ENCODE measurements at places on chromosomes 16 and 17.

DNA sequence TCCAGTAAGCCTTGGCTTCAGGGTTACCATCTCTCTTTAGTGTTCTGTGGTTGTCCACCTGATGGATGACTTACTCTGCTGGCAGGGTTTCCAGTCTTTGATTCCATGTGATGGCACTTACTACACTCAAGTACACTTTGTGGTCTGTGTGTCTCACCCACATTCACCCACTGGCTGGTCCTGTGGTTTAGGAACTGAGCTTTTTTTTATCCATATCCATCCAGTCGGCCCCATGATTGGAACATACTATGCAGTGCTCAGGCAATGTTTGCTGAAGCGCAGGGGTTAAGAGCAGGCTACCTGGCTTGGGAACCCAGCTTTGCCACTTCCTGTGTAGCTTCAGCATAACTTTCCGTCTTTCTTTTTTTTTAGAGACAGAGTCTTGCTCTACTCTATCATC lies 2.8 kb upstream of the FUS start:
- no peak for DNase-seq

DNA sequence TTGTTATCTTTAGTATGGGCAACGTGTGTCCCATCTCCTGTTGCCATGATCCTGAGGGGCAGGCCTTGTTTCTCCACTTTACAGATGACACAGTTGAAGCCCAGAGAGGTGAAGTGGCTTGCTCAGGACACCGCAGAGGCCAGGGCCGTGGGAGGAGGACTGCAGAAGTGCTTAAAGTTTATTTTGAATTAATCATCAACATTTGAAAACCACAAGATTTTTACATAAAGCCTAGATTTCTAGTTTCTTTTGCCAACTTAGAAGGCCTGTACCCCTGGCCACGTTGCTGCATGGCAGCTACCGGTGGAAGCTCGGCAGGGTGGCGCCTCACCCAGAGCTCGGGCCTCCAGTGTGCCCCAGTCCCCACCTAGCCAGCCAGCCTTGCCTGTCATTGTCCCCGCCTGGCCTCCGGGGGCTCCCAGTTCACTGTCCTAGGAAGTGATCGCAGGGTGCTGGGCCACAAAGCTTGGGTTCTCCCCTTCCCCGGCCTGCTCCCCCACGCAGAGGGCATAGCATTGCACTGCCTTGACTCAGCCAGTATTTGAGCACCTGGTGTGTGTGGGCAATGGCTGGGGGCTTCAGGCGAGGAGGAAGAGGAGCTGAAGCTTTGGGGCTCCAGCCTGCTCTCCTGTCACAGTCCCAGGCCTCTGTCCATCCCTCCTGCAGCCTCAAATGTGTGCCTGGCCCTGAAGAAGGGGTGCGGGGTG lies 14.8 kb upstream of the ADCY7 start:
- DNase-seq = no peak

DNA sequence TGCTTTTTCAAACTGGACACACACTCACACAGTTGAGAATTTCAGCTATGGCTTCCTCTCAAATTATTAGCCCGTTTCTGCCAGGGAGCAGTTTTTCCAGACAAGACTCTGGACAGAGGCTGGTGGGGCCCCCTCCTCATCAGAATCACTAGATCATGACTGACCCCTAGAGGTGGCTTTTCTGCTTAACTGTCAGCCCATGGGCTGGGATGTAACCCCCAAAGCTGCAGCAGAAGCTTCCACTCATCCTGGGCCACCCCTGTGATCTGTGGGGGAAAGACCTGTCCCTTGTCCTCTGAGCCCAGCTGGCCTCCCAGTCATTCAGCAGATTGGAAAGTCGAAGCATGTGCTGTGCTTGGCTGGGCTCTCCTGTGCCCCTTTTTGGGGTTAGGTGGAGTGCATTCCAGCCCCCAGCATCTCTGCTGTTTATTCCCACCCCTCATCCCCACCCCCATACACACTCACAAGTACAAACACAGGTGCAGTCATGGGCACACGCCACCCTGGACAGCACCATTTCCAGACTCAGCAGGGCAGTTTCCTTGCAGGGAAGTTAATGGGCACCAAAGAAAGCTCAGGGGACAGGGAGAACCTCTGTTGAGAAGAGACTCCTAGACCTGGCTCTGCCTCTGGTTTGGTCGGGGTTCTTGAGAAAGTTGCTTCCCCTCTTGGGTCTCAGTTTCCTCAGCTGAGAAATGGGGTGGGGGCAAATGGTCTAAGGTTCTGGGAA lies 77.6 kb upstream of the RBL2 start:
- DNase-seq = no peak

GRCh38 chr17:39547713-39548478 lies 59.8 kb downstream of the NEUROD2 start:
- no peak for DNase-seq

- no peak for DNase-seq
Measured at GRCh38 chr16:12220766-12221165, 244.2 kb downstream of the SNX29 start.

GRCh38 chr16:69936252-69936651 lies 14.9 kb upstream of the CLEC18A start:
- no peak for DNase-seq

DNA sequence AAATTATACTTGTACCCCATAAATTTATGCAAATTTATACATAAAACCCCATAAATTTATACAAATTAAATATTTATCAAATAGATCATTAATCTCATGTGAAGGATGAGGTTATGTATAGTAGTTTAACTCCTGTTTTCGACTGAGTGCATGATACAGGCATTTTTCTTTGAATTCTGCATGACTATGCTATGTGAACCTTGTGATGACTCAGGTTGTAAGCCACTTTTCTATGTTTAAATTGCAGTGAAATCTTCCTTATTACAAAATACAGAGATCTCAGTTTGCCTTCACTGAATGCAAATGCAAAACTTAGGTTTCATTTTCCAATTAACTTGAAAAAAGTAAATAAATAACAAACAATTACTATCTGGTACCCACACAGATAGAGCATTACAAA lies 843.7 kb downstream of the CDH11 start:
- DNase-seq = no peak

- DNase-seq = no peak
Measured at GRCh38 chr16:85680352-85680944, 8.3 kb downstream of the GINS2 start.

- peak; percentile 40 for DNase-seq
Measured at GRCh38 chr16:12067714-12068401, 91.3 kb downstream of the SNX29 start.

DNA sequence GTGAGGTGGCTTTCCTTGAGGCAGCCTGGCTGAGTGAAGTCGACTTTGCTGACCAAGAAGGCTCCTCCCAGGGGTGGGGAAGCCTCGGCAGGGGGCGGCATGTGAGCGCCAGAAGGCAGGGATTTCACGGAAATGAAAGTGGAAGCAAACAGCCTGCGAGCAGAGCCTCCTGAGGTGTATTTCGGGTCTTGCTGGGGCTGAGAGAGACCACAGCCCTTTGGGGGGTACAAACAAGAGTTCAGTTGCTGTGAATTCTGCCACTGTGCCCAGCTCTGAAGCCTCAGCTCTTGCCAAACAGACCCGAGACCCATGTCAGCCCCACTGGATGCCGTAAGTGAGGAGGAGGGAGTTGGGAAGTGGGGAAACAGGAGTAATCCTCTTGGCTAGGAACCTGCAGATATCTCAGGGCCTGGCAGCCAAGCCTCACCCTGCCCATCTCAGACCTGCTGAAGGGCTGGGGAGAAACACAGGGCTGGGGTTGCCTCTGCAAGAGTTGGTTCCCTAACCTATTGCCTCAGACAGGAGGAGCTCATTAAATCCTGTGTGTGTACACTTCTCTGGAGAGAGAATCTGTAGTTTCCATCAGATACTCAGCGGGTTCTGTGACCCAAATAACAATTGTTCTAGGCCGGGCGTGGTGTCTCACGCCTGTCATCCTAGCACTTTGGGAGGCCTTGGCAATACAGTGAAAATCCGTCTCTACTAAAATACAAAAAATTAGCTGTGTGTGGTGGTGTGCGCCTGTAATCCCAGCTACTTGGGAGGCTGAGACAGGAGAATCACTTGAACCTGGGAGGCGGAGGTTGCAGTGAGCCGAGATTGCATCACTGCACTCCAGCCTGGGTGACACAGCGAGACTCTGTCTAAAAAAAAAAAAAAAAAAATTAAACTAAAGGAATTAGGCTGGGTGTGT lies at the start of gene IFI35:
IFI35 (plus strand) TSS at position 146 of the 913 bp plus-strand sequence; CDS start at position 310, 164 bp downstream.
- DNase-seq = no peak

- no peak for DNase-seq
Measured at GRCh38 chr16:63617990-63618763, 1503.7 kb downstream of the CDH11 start.

GRCh38 chr17:31085563-31085962 lies 9.2 kb upstream of the NF1 start:
- no peak for DNase-seq

DNA sequence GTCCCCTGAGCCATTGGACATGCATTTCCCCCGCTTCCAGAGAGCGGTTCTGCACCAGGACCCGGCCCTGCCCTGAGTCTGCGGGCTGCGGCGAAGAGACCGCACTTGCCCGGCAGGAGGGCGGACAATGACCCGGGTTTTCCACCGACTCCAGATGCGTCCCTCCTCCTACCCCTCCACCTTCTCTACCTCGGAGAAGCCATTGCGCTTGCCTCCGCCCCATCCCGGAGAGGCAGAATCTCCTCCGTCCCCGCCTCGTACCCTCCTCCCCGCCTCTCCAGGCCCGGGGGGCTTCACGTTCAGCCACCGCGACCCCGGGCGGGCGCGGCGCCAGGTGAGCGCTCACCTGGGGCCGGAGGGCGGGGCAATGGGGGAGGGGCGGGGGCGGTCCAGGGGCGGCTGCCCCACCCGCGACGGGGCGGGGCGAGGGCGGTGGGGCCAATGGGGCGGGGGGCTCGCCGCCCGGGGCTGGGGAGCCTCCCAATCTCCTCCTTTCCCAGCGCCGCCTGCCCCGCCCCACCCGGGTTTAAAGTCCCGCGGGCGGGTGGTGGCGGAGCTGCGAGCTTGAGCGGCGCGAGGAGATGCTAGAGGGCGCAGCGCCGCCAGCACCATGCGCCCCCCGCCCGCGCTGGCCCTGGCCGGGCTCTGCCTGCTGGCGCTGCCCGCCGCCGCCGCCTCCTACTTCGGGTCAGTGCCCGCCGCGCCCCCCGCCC lies at the start of gene WNT9B:
WNT9B (plus strand) TSS at position 555 of the 713 bp plus-strand sequence; CDS start at position 611, 56 bp downstream.
- no peak for DNase-seq

- no peak for DNase-seq
Measured at GRCh38 chr17:82752371-82753200, 721 bp downstream of the TBCD start.

DNA sequence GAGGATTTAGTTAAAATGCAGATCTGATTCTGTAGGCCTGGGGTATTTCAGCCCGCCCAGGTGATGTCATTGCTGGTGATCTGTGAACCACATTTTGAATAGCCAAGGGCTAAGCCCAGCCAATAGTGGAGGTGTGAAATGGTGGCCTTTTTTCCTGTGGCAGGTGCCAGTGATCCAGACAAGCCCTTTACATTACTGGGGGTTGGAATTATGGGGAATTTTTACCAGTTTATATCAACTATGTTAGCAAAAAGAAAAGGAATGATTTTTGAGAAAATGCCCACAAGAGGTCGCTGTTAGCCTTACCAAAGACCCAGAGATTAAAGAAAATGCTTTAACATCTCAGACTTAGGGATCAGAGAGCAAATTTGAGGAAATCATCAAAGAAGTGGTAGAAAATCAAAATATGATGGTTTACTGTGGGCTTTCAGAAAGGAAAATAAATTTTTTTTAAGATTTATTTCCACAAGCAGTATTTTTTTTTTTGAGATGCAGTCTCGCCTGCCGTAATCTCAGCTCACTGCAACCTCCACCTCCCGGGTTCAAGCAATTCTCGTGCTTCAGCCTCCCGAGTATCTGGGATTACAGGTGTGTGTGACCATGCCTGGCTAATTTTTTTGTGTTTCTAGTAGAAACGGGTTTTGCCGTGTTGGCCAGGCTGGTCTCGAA lies 3.9 kb downstream of the VPS35L start:
- no peak for DNase-seq

DNA sequence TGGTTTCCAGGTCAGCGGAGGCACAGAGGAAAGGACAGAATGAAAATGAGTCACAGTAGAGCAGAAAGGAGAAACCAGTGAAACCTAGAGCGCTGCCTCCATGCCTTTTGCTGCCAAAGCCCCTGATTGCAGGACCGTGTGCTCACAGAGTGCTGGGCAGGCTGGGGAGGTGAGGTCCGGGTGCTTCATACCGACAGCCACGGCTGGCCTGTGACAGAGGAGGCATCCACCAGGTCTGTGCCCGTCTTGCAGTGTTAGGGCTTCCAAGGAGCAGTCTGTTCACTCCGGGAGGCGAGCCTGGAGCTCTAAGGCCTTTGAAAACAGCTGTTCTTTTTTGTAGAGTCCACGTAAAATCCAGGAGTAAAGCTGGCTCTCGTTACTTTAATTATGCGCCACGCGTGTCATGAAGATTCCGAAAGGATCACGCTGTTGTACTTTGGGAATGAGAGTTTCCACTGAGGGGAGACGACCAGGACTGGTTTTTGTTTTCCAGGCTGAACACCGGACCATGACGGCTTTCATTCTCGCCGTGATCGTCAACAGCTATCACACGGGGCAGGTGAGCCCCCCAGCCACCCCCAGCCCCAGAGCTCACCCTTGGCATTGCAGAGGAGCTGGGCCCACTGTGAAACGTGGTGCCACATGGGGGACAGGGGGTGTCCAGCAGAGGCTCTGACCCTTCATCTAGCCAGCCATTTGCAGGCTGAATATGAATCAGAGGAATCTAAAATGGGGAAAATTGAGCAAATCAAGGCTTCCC lies 108.5 kb upstream of the CHMP6 start:
- no peak for DNase-seq

DNA sequence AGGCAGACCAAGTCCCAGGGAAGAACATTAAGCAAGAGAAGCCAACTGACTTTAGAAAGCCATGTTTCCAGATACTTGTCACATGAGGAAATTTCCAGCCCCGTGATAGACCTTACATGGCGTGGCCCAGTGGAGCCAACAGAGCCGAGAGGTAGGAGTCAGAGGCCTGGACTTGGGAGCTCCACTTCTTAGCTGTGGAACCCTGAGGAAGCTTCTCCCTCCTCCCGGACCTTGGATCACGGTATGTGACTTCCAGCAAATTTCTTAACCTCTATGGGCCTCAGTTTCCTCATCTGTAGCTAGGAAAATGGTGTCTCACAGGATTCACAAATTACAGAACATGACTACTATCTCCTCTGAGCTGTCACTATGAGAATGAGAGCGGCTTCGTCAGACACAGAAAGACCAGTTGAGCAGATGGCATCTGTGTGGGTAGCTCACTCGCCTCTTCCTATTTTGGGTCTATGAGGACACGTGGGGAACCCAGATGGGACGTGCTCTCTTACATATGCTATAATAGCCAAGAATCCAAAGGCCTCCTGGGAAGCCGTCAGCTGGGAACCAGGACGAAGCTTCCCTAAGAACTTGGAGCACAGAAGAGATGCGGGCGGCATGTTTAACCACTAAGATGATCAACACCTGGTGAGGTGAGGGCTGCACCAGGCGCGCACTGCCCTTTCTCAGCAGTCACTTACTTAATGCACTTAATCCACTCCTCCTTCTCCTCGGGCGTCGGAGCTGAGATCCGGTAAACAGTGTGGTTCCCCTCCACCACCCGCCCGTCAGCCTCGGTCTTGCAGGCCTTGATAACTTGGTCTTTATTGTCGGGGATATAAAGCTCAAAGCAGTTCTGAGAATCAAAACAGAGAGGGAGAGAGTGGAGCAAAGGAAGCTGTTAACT lies 102.3 kb downstream of the CYTH1 start:
- DNase-seq = no peak
